ENCODE measurements at places on chromosomes 13 and 19.

GRCh38 chr19:51800473-51801244 is 5.7 kb downstream of the FPR3 start:
- no peak for DNase-seq

GRCh38 chr13:40207001-40207478 is 459.4 kb downstream of the FOXO1 start:
- no peak for DNase-seq

- DNase-seq: no peak
Observed at GRCh38 chr19:40592170-40592569, 9.0 kb upstream of the LTBP4 start.

- peak; percentile 0 for DNase-seq
Observed at GRCh38 chr13:73198991-73199411, 140.2 kb downstream of the KLF5 start.

DNA sequence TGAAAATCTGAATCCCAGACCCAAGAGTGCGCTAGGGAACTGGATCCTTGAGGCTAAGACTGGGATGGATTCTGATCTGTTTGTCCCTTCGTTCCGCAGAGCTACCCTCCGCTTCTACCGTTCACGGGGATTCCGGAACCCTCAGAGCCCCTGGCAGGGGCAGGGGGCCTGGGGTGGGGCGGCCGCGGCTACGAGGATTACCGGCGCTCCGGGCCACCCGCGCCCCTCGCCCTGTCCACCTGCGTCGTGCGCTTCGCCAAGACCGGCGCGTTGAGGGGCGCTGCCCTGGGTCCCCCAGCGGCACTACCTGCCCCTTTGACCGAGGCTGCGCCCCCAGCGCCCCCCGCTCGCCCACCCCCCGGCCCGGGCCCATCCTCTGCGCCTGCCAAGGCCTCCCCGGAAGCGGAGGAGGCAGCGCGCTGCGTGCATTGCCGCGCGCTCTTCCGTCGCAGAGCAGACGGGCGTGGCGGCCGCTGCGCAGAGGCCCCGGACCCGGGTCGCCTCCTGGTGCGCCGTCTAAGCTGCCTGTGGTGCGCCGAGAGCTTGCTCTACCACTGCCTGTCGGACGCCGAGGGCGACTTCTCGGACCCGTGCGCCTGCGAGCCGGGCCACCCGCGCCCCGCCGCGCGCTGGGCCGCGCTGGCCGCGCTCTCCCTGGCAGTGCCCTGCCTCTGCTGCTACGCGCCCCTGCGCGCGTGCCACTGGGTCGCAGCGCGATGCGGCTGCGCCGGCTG is 7.1 kb downstream of the SPRED3 start:
- DNase-seq: no peak

Data from NCI-H2029 treated with DMSO at 0.1 percent for 48 hours (cell line).